Adrenal gland (tissue), 19 donors: ENCODE measurements at places on chromosomes 4 and X. TPM values are rescaled to one million over a fixed set of nuclear protein-coding genes. Genes with fewer than 3 reads are reported as not detected.

DNA sequence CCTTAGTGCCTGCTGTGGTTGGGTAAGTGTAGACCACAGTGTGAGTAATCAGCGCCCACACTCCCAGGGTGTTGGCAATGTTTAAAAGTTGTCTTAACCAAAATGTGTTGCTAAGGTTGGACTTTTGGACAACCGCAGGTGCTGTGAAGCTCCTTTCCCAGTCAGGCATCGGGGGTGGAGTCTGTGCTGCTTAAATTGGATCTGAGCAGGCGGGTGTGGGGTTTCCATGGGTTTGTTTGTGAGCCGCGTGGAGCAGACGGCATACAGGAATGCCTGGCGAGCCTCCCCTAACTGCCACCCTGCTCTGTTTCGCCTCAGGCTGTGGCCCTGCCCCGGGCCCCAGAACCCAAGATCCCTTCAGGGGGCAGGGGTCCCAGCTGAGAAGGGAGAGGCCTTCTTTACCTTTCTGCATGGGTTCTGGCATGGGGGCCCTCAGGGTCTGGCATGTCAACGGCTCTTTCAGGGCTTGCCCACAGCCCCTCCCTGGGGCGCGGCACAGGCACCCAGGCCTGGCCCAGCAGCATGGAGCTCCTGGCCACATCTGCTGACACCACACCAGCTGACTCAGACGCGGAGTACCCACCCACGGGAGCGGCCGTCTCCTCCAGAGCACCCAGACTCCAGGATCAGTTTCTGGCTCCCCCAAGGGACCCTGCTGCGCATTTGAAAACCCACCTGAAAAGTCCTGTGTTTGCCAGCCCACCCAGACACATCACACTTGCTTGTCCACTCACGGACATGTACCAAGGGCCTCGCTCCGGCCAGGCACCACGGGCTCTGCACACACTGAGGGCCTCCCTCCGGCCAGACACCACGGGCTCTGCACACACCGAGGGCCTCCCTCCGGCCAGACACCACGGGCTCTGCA lies 5.1 kb upstream of the SPON2 start:
- DNase-seq, result no peak

GRCh38 chr4:149077181-149077580 lies 635.0 kb upstream of the NR3C2 start:
- no peak for DNase-seq

PLS3 gene
- 48.2 TPM for polyA plus RNA-seq

DNA sequence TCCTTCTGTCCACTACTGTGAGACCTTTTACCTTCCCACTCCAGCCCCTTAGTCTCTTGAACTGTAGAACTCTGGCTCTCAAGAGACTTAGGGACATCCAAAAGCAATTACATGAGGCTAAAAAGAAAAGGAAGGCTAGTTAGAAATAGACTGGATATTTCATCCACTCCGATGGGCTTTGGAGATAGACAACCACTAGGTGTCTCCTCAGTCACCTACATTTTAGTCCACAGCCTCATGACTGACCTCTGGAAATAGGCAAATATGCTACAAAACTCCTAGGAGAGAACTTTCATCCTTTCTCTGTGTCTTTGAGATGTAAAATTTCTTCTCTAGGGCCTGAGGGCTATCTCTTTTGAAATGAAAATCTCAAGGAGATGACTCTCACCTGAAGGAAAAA lies 45.1 kb upstream of the LAMP2 start:
- DNase-seq, result no peak

GRCh38 chr4:150216726-150217125 lies 138.5 kb downstream of the DCLK2 start:
- no peak for DNase-seq

GRCh38 chr4:128234836-128235235 lies 52.8 kb downstream of the PGRMC2 start:
- no peak for DNase-seq

PCYT1B gene
- polyA plus RNA-seq, result 0.80 TPM

DNA sequence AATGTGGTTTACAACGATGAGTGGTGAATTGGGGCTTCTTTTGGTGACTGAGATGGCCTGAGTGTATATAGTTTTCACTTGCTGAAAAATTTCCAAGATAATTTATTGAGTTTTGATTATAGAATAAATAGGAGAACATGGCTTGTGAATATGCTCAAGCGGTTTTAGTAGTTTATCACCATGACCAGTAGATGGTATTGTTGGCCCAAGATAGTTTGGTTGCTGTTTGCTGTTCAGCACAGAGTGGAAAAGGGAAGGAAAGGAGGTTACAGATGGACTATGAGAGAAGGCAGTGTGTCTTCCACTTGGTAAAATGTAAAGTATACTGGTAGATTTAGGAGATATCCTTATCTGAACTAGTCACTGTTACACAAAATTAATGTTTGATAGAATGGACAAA lies 55.8 kb upstream of the POU4F2 start:
- DNase-seq, result no peak

- DNase-seq, result no peak
Measured at GRCh38 chr4:105709081-105709450, 482 bp downstream of the GSTCD start.

DNA sequence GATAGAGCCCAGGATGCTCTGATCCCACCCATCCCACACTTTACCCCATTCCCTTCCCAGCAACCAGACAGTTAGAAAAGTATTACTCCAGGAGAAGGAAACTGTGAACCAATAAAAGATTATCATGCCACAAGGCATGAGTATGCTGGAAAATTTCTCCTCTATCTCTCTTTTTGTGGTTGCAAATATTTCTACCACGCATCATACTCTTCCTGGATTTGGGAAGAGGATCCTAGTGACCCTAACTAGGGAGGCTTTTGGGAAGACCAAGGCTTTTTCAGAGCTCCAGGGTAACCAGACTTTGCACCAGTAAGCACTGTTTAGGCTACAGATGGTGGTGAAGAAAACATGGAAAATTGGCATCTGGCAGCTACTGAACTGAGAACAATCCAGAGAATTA lies 257.6 kb upstream of the CLNK start:
- DNase-seq, result no peak

- peak; percentile 75 for DNase-seq
Measured at GRCh38 chr4:742742-743311, 37.2 kb downstream of the PCGF3 start.

DCAF12L1 gene
- polyA plus RNA-seq, result 0.08 TPM

DNA sequence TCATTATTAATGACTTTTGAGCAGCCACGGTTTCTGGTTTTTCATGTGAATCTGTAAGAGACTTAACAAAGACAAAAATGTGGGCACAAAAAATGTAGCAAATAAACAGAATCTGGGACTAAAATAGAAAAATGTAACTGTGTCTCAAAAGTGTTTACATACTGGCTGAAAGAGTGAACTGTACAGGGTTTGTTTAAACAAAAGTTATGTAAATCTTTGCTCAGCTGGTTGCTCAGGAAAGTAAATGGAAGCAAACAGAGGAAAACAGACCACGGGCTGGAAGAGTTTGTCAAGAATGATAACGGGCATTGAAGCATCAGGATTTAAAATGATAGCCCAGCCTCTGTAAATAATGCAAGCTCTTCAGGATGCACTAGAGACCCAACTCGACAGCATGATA lies 921.8 kb upstream of the FTHL17 start:
- DNase-seq, result no peak

ZBTB49 gene
- polyA plus RNA-seq, result 4.4 TPM

GRCh38 chr4:6128221-6128850 lies 72.0 kb downstream of the JAKMIP1 start:
- no peak for DNase-seq

GRCh38 chrX:13044441-13044840 lies at the start of gene FAM9C:
Gene FAM9C (minus strand): TSS chrX:13044620. CDS start chrX:13043789, 831 bp downstream.
- no peak for DNase-seq

DNA sequence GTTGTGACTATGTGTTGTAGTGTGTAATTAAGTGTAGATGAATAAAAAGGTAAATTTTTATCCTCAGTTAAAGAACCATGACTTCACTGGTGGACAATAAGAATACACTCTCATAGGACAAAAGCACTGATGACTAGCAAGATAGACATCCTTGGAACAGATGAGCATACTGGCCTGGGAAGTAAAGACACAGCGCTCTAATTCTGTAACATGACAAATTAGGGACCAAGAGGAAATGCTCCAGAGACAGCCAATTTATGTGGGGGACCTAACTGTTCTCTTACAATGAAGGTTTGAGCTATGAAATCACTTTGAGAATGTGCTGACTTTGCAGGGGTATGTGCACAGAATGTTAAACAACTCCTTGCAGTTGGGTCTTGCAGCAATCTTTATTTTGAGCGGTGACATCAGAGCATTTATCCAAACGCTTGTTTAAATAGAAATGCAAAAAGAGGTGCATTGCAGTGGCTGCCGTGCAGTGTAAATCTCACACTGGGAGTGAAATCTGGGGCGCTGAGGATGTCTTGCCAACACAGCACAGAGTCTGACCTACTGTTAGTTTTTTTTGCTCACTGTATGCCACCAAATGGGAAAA lies 109.3 kb downstream of the MAGEC2 start:
- DNase-seq, result no peak

GRCh38 chr4:158020176-158020575 lies 152.6 kb downstream of the GASK1B start:
- DNase-seq, result peak; percentile 48

GRCh38 chr4:86015412-86016350 lies 344.2 kb downstream of the MAPK10 start:
- no peak for DNase-seq

DNA sequence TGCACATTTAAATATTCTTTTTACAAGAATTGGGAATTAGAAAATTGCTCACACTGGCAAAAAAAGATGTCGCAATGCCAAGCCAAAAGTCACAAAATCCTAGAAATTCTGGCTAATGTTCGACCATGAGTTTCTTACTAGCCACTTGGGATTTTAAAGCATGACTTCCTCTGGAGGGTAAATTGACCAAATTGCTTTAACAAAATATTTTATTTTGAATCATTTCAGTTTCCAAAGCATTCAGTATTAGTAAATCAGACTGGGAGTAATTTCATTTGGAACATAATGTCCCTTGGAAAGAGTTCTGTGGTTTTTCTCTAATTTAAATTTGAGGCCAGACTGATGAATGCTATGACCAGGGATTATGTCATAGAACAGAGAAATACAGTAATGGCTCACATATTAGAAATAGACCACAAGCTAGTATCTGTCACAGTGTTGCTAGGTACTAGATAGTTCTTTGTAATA lies 7.6 kb upstream of the CXCL5 start:
- no peak for DNase-seq

USP17L17 gene
- not detected for polyA plus RNA-seq

GRCh38 chrX:18676050-18676449 lies 4.1 kb upstream of the RS1 start:
- no peak for DNase-seq

DNA sequence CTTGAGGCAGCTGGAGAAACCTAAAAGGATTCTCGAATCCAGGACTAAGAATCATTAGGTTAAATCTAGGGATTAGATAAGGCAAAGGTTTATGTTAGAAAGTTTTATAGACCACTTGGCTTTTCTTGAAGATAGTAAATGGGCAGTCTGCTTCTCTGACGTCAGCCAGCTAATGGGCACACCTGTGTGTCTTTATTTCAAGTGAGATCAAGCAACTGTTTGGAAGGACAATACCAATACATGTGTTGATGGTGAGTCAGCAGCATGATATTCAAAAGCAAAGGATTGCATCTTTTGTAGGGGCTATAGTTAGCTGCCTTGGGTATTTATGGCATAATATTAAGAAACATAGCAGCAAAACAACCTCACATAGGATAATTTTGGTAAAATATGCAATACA lies 46.5 kb upstream of the GRPR start:
- DNase-seq, result no peak

DNA sequence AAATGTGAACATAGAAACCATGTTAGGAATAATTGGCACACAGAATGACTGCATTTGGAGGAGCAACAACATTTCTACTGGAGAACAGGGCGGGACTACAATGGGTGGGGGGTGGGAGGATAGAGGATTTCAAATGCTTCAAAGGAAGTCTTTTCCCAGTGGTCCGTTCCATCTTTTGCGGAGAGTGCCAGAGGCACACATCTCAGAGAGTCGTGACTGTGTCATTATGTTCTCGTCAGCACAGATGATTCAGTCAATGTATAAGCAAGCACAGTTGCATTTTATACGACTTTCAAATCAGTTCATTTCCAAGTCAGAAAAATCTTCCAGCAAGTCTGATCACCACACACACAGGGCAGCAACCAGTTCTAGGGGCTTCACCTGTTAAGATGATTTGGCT lies 22.7 kb upstream of the GPR50 start:
- no peak for DNase-seq

DNA sequence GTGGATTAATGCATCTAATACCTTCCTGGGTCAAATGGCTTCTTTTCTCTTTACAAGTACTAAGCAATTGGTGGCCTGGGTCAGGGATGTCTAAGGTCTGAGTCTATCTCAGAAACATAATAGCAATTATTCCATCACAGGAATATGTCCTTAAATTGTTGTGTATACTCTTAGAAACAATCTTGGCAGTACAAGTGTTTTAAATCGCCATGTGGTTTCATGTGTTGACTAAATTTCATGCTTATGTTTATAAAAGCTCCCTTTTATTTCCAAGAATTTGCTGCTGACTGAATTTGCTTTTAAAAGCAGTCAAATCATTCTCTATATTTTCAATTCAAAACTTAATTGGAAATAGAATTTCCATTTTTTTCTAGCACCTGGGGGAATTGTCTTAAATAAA lies 125.3 kb upstream of the PACRGL start:
- no peak for DNase-seq

- DNase-seq, result no peak
Measured at GRCh38 chrX:155923200-155923599, 42.1 kb downstream of the VAMP7 start.

FAM114A1 gene
- polyA plus RNA-seq, result 29.3 TPM

DNA sequence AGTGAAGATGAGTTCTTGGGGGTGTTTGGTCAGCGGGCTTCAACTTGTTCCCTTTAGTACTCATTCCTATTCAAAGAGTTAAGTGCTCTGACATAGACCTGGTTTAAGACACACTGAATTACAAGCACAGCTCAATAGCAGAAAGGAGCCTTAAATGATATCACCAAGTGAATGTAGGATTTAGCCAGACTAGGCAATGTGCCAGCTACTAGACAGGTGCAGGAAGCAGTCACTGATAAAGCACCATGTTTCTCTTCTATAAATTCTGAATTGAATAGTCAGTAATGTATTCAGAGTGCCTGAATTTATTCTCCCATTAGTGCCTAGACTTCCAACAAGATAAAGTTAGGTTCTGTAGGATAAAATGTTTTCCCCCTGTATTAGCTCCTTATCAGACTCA lies 63.6 kb downstream of the ASB9 start:
- DNase-seq, result no peak

DNA sequence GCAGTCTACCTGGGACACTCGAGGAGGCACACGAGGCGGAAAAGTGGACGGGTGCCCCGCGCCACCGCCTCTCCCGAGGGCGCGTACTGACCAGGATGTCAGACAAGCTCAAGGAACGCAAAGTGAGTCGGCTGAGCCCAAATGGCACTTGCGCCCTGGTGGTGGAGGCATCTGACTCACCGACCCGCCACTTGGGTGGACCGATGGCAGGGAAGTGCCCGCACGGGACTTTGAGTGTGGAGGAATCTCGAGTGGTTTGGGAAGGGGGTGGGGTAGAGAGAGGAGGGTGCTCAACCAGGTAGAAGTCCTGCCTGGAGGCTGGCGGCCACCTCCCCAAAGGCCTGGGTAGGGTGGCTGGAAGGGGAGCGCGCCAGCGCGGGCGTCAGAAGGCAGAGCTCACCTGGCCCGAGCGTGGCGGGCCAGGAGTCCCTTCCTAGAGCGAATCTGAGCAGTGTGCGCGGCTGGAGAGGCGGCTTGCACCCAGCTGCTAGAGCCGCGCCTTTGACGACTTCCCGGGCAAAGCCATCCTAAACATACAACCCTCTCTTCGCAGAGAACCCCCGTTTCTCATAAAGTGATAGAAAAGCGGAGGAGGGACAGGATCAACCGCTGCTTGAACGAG lies 655 bp downstream of the HELT start:
- no peak for DNase-seq

FGFBP1 gene
- not detected for polyA plus RNA-seq

GLUD2 gene
- 0.56 TPM for polyA plus RNA-seq

TCP11X2 gene
- polyA plus RNA-seq, result 0.37 TPM
